Activated CD4-positive, CD25-positive, alpha-beta regulatory T cell treated with anti-CD3 and anti-CD28 coated beads, Interleukin-2, amount 50 U/mL, for 24 hours (primary cell): ENCODE measurements at places on chromosomes 7 and 10.

GRCh38 chr7:57256637-57257375, 124.6 kb upstream of the ZNF479 start:
- no peak for ATAC-seq

- ATAC-seq, result no peak
These were observed 26.5 kb upstream of the CC2D2B start for GRCh38 chr10:95881316-95881715.

- no peak for ATAC-seq
These were observed 121.2 kb downstream of the BAMBI start for GRCh38 chr10:28798428-28798955.

DNA sequence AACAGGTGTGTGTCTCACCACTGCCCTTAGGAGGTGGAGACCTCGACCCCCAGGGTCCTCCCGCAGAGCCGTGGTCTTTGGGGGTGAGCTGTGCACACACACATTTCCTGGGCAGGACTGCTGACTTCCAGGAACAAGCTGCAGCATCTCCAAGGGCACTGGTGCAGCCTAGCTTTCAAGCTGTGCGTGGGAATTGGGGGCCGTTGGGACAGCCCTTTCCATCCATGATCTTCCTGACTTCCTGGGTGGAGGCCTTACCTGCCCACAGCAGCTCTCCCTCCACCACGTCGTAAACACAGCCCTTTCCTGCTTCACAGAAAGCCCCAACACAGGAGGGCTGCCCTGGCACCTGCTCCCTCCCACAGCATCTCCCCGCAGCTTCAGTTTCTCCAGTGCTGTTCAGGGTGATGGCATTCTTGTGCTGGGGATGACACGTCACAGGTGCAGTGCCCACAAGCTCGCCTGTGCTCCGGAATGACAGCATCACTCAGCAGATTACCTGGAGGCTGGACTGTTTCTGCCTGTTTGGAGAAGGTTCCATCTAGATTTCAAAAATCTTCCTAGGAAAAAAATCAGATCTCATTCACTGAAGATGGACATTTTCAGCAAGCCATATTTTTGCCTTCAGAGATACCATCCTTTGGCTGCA, 208.0 kb upstream of the PPP2R2D start:
- no peak for ATAC-seq

GRCh38 chr10:30437031-30437841, 3.3 kb downstream of the MAP3K8 start:
- ATAC-seq, result peak; percentile 71

- ATAC-seq, result no peak
These were observed 90.5 kb upstream of the PDGFA start for GRCh38 chr7:610141-610530.

- no peak for ATAC-seq
These were observed 464.0 kb downstream of the INHBA start for GRCh38 chr7:41238851-41239331.

DNA sequence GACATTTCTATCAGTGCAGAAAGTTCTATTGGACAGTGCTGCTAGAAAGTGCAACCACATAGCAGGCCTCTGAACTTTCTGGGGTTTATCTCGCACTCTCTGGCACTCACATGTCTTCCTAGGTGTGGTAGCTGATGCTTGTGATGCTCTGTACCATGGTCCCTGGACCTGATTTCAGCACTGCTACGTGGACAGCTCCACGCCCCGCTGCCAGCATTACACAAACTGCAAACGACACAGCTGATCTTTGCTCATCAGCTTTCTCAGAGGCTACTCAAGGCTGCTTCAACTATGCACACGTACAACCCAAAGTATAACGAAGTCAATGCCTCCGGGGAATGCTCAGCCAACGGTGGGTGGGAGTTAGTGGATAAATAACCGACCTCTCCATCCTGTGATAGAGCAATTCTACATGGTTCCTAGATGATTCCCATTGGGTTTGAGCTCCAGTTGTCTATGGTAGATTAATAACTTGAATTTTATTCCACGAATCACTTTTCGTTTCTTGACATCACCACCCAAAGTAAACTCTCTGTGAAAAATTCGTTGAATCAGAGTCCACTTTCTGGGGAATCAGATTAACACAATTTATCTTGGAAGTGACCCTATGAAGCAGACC, 302.5 kb downstream of the ACTR3B start:
- ATAC-seq, result no peak

GRCh38 chr7:99201027-99201426, 6.9 kb downstream of the KPNA7 start:
- ATAC-seq, result no peak

DNA sequence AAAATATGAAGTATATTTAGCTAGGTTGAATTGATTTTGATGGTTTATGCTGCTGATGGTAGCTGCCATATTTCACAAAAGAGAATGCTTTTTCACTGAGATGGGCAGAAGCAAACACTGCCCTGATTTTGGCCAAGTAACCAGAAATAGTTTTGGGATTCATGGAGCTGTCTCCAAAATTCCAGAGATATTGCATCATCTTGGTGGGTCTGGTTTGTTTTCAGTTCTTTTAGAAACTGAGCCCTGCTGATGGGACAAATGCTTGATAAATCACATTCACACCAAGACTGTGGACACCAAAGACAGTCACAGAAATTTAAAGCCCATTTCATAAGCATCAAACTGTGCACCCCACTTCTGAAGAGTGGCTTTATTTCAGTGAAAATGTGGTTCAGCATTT, 140.5 kb downstream of the BICC1 start:
- no peak for ATAC-seq

DNA sequence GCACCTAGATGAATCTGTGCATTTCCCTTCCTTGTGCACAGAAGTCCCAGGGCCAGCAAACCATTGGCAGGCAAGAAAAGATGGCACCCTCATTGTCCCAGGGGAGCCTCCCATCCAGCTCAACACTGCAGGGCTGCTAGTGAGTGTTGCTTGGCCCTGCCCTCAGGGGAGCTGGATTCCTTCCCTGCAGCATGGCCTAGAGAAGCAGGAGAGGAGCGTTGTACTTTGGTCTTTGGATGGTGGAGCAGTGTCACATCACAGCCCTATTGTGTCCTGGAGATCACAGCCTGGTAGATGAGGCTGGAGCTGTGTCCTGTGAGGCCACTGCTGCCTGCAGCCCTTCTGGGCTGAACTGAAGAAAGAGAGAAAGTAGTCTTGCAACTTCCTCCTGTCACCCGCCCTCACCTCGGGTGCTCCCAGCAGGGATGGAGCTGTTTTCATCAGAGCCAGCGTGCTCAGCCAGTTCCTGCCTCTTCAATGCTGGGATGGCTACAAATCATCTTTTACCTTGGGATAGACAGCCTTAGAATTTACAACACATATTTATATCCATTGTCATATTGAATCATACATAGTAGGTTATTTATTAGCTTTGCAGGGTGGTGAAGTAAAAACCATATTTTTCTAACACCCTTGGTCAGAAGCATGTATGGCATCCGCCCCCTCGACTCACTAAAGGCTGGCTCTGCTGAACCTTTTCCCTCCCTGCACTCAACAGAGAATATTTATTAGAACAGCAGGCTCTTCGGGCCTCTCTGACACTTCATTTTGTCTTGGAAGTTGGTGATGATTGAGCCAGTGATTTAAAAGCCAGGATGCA, 43.1 kb upstream of the FAM180A start:
- no peak for ATAC-seq

DNA sequence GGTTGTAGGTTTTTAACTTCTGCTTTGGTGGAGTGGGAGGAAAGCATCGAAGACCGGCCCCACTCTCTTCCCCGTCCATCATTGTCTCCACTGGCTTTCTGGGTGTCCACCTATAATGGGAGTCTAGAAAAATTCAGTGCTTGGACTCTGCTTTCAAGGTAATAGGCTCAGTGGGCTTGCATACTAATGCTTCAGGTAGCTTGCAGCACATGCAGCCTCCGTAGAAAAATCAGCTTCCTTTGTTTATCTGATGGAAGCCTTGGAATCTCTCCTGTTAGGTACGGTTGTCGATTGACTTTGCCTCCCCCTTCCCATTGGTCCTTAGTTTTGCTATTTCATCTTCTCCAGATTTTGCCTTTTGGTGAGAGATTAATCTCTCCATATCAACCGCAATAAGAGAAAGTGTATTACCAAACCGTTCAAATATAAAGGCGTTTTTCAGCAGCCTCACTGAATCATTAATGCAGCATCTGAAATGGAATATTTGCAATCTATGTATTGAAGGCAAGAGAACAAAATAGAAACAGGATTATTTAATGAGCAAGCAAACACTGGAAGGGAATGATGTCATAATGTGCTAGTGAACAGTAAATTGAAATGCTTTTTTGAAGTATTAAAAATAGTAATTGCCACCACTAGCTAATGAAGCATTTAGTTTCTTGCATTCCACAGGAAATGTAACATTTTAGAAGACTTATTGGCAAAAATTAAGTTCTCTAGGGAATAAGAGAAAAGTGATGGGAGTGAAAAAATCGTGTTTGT, 944 bp downstream of the AVL9 start:
- ATAC-seq, result no peak

- ATAC-seq, result no peak
These were observed 19.9 kb upstream of the ZNF138 start for GRCh38 chr7:64774204-64774842.

DNA sequence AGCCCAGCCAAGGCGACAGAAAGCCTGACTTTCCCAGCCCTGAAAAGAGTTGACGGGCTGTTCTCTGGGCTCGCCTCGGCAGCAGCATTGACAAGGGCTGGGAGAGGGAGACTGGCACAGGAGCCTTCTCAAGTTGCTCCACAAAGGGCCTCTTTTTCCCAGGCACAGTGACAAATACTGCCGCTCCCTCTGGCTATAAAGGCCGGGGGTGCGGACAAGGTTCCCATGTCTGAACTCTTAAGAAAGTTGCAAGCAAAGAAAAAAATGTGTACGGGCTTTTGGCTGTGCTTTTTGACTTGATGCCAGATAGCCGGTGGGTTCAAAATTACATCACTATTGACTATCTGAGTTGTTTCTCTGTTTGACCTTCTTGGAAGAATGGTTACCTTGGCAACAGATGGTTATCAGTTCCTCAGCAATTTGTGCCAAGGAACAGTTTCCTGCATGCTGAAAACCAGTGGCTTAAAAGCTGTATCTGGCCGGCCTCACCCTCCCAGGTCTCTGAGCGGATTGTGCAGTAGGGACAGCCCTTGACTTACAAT, 115.9 kb upstream of the EEPD1 start:
- ATAC-seq, result no peak

GRCh38 chr7:23349484-23350157, 50.5 kb downstream of the MALSU1 start:
- ATAC-seq, result no peak

GRCh38 chr7:27364344-27364758, 121.7 kb downstream of the EVX1 start:
- no peak for ATAC-seq

GRCh38 chr10:111277661-111278060, 200.8 kb downstream of the ADRA2A start:
- no peak for ATAC-seq

DNA sequence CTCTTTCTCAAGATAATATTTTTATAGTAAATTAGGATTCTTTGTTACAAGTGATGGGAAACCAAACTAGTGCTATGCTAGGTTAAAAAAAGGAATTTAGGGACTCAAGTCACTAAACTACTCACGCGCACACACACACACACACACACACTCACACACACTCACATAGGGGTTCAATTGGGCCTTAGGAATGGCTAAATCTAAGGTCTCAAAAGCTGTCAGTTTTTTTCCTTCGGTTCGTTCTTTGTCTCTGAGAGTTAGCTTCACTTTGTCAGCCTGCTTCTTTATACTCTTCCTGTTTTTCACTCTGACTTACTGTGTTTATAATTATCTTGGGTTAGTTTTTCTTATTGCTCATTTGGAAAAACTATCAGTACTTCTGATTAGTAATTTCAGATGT, 138.9 kb downstream of the ADK start:
- no peak for ATAC-seq

DNA sequence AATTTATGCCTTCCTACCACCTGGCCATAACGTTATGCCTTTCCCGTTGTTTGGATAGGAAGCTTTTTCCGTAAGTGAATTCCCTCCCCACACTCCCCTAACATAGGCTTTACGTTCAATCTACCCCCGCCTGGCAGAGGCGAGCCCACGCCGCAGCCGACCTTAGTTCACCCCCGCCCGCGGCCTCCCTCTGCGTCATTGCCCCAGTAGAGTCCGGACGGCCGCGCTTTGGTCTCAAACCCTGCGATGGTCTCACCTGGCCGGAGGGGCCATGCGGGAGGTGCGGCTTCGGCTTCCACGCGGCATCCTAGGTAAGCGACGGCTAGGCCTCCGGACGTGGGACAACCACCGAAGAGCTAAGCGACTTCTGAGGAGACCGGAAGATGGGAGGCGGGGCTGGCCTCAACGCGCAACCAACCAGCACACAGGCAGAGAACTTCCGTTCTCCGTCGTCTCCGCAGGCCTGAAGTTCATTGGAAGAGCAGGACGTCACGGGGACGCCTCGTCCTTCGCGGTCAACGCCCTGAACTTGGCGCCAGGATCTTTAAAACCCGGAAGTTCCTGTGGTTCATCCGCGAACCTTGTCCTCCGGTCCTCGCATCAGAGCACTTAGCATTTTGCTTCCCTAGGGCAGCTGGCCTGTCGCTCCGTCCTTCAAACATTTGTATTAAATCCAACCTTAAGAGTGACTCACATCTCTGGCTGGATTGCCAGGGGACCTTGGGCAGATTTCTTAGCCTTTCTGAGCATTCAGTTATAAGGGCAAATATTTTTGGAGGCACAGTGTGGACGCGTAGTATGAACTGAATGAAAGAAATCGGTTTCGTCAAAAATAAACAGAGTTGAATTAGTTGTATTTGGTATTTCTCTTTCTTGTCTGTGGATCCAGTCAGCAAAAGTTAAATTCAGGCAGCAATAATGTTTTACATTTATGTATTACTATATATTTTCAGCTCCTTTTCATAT, at the start of gene CHCHD2:
Gene CHCHD2 (minus strand): TSS at position 369 of the 966 bp plus-strand sequence. CDS start 63 bp downstream, at position 306.
- ATAC-seq, result peak; percentile 99

GRCh38 chr7:155509725-155510551, 36.4 kb downstream of the CNPY1 start:
- no peak for ATAC-seq

- no peak for ATAC-seq
These were observed 171.2 kb upstream of the TNRC18 start for GRCh38 chr7:5594616-5595544.

DNA sequence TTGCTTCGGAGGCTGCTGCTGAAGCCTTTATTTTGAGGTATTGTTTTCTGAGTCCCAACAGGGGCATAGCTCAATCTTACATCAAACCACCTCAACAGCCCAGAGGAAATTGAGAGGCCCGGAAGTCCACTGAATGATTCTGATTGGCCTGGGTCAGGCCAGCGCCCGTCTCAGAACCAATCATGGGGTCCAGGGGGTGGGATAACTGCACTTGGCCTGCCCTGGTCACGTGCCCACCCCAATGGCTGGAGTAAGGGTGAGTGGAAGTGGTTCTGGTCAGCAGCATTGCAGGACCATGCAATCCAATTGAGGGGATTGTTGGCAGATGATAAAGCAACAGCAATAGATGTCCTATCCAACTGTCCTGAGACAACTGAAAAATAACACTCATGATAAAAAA, 190.6 kb downstream of the HERPUD2 start:
- ATAC-seq, result no peak

DNA sequence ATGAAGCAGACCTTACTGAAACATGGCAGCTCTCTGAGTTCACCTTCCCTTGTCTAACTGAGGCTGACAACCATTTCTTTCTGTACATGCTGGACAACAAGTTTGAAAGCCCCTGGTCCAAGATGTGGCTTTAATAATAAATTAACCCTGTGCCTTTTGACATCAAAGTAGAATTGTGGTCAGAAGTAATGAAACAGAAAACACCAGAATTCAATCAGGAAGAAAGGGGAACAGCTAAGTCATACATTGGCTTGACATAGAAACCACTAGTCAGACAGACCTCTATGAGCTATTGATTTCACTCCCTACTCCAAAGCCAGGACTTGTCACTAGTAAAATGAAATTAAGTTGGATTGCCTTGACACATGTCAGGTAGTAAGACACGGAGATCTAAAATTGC, 175.2 kb upstream of the ASAH2 start:
- ATAC-seq, result no peak

- no peak for ATAC-seq
These were observed 15.0 kb downstream of the NOD1 start for GRCh38 chr7:30463405-30464145.
